ENCODE measurements at places on chromosomes 1 and 21.

- DNase-seq = no peak
These were observed 679.8 kb upstream of the ADAMTS5 start for GRCh38 chr21:27646691-27647090.

GRCh38 chr21:13368200-13368599 lies 241.4 kb upstream of the POTED start:
- DNase-seq = no peak

DNA sequence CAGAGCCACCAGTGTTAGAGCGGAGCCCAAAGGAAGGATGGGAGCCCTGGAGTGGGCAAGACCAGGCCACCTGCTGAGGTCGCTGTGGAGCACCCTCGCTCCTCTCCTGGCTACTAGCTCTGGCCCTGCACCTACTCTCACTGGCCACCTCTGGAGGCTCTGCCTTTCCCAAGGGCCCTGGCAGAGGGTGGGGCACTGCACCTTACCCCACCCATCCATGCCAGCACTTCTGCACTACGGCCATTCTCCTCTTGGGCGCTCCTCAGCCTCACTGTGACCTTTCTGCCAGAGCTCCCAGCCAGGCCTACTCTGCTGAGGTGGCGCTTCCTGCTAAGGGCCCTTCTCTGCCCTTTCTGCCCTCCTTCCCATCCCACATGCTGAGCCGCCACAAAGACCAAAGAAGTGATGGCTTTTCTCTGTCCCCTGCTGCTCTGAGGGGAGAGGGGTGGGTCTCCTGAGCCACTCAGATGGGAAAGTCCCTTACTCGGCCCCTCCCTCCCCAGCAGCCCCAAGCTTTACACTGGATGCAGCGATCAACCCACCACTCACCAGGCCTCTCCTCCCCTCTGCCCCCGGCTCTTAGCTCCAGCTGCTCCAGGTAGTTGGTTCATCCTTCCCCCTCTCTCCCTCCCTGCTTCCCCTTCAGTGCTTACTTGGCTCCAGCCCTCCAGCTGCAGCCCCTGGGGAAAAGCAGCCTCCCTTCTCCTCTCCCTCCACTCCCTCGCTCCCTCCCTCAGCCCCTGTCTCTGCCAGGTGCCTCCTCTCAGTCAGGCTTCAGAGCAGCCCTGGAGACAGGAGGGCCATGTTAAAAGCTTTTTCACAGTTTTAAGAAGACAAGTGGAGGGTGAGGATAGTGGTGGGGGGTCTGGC lies 14.8 kb upstream of the TMEM222 start:
- no peak for DNase-seq

DNA sequence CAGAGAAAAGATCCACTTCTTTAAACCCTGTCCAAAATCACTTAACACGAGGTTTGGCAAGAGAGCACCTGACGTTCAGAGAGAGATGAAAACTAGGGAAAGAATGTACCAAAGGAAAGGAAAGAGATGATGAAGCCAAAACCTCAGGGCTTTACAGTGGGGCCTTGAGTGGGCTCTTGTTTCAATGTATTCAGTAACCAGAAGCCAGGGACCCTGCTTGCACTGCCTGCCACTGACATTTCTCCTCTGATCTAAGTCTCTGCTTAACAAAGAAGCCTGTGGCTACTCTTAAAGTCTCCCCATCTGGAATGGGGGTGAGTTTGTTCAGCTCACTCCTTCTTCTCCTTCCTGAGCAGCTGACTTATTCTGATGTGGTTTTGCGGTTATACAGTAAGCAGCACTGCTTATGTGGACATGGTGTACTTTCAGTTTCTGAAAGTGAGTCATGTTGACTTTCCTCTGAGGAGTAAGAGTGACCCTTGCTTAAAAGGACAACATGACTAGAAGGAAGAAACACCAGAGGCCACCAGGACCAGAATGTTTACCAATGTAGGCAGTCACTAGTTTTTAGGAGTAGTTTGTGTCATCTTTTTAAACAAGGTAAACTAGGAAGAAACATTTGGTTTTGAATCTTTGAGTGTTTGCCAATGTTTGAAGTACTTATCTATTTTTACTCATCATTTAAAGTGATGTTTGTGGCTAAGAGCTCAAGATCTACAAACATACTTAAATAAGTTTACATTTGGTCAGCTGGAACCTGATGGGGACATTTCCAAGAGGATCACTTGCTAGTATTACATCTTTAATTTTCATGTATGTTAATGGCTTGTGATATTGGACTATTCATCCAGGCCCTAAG lies 87.4 kb downstream of the FASLG start:
- DNase-seq = peak; percentile 33

- DNase-seq = no peak
These were observed 2.7 kb upstream of the RAD54L start for GRCh38 chr1:46244656-46245371.

Data from putamen (tissue), 1 donor.